NT2/D1 (cell line): ENCODE measurements at places on chromosomes 5 and 9.

- no peak for DNase-seq
Observed at GRCh38 chr9:91496351-91496750, 72.7 kb upstream of the NFIL3 start.

GRCh38 chr9:93134015-93134739, at the start of gene NINJ1:
Gene NINJ1 (minus strand): TSS chr9:93134251. CDS start chr9:93134217, 34 bp downstream.
- no peak for DNase-seq

DNA sequence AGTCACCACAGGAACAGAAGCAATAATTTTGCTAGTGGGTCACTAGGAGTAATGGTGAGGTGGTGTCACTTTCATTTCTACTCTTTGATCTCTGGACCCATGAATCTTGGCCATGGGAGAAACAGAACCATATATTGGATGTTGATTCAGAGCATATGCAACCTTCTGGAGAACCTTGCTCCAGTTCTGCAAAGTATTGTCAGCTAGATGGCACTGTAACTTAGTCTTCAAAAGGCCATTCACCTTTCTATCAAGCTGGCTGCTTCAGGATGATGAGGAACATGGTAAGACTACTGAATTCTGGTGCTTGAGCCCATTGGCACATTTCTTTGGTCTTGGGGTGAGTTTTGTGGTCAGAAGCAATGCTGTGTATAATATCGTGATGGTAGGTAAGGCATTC, 129.1 kb upstream of the FBN2 start:
- DNase-seq: no peak

- DNase-seq: no peak
Observed at GRCh38 chr9:28999057-28999456, 1425.8 kb upstream of the C9orf72 start.

DNA sequence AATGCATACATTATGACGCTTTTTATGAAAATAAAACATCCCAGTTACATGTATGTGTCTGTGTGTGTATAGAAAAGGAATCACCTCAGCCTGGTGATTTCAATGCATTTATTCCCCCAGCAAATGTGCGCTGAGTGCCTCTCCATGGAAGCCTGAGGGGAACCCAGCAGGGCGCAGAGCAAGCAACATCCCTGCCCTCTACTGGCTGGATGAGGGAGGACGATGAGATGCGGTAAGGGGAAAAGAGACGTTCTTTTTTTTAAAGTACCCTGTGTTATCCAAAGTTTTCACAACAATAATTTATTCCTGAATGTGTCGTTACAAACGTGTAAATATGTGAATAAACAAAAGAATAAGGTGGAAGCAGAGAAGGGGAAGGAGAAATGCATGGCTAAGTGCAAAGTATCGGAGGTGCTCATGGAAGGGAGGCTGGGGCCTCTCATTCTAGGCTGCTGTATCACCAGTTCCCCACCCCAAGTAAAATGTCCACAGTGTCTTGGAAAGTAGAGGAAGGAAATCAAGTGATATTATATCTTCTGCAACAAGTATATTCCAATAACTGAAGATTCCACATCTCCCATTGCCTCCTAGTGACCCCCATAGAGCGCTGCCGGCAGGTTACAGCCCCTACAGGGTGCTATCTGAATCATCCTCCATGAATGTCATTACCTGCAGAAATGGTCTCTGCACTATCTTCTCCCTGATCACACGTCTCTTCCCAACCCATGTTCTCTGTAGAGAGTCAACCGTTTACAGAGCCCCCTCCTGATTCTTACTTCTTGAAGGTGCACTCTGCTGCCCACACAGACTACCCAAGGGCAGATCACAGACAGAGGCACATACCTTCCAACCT, 13.0 kb upstream of the ABLIM3 start:
- no peak for DNase-seq

DNA sequence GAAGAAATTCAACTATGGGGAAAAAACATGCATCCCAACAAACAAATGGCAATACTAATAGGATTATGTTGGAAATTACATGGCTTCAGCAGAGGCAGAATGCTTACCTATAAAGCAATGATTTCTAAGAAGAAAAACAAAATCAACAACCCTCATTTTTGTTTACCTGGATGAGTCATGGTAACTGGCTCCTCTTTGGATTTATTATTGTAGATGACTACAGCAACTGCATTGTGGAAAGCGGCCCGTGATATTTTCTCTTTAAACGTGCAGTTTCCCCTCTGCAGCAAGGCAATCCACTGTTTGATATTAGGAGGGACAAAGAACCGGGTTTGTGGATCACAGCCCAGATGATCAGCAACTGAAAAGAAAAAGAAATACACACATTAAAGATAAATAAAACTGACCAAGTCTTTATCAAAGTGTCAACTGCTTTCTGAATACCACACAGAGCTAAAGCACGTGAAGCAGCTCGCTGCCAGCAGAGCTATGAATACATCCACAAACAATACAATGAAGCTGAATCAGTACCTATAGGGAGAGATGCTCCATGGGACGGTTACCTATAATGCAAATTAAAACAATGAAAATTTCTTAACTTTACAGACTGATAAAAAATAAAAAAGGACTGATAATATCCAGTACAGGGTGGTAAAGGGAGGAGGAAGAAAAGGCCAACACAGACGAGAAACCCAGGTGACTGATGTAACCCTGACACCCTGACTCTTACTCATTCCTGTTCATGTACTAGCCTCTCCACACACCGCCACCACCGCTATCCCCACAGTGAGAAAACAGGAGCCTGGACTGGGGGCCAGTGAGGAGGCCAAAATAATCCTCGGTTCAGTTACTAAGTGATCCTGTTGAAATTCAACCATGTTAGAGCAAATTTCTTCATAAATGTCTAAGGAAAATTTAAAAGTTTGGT, 31.0 kb downstream of the RNF130 start:
- no peak for DNase-seq

DNA sequence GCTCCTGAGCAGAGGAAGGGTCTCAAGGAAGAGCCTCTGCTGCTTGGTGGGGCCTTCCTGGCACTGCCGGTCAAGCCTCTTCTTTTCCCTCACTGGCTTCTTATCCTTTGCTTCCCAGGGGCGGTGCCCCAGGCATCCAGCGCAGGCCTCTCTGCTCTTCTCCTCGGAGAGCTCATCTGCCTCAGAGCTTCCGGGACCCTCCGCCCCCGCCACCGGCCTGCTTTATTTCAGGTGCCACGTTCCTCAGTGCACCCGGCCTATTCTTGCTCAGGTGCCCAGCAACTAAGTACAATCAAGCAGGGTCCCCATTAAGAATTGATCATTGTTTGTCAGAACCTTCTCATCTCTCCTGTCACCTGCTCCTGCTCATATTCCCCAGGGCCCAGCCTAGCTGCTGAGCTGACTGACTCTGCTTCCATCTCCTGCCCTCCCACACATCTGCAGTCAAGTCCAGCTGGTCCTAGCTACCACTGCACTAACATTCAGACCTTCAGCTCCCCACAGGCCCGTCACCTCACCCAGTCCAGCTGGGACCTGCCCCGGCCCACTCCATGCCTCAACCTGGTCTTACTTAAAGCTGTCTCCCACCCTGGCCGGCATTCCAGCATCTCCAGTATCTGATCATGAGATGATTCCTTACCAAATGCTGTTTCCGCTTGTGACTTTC, 114.3 kb upstream of the BOD1 start:
- no peak for DNase-seq

GRCh38 chr9:6040077-6040476, 24.7 kb upstream of the RANBP6 start:
- DNase-seq: no peak

DNA sequence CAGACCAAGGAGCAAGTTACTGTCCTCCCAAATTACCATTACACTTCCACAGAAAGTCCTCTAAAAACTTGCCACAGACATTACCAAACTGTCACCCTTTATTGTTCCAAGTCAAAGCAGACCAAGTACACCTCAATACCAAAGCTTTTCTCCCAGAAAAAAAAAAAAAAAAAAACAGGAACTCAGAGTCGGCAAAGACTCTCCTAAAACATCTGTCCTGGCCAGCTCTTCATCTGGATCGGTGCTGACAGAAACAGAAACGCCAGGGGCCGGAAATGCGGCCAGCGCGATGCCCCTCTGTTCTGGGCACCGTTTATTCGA, 718 bp downstream of the DEPDC1B start:
- no peak for DNase-seq

- no peak for DNase-seq
Observed at GRCh38 chr5:147830035-147830434, 1.4 kb downstream of the SPINK1 start.

DNA sequence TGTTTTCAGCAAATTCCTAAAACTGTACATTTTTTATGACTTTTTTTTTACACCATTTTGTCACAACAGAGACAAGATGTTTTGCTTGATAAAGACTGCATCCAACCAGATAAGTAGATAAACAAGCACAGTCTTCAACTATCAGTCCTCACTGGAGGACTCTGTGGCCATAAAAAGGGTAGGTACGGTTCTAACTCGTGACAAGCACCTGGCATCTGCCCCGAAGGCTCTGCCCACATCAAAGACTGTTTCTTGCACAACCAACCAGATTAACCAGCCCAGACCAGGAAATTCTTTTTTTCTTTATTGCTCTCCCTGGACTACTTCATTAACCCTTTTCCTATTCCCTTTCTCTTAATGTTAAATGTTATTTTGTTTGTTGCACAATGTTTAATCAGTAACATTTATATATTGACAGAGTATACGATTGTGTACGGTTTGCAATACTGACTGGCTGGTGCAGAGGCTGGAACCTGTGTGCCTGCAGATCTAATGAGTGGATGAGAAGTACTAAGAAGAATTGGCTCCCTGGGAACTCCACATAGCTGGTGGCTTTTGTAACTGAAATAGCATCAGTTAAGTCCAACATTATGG, 74.1 kb downstream of the SERINC5 start:
- no peak for DNase-seq

DNA sequence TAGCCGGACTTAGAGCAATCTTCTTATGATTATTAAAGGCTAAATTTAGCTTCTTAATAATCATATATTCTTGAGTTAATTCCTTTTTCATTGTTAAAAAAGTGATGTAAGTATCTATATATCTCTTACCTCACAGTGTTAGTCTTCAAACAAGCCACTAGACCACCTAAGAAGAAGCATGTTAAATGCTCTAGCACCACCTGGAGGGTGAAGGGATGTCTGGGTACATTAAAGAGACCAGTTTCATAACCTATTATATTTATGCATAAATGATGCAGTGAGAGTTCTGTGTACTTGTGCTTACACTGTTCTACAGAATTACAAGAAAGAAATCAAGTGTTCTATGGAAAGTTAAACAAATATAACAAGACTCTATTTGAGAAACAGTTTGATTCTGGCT, 55.9 kb upstream of the SLCO6A1 start:
- no peak for DNase-seq

- no peak for DNase-seq
Observed at GRCh38 chr5:55480781-55481180, 54.0 kb downstream of the PLPP1 start.

DNA sequence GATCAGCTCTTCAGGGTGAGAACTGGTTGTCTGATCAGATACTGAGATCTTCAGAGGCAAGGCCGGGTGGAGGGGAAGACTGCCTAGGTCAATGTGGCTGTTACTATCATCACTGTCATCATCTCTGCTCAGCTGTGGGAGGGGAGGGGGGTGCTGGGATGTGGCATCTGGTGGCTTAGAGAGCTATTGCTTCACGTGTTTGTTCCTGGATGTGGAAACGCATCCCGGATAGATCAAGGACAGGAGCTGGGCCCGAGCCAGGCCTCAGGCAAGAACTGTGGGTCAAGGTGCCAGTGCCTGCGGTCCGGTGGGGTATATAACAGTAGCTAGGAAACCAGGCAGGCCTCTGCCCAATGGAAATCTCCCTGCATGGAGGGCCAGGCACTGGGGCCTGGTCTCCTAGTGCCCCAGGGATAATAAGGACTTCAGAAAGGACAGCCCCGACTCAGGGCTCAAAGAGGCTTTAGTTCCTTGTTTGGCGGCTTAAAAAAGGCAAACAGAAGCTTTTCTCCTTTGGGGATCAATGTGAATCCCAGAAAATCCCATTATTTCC, 30.3 kb upstream of the TIFAB start:
- no peak for DNase-seq

DNA sequence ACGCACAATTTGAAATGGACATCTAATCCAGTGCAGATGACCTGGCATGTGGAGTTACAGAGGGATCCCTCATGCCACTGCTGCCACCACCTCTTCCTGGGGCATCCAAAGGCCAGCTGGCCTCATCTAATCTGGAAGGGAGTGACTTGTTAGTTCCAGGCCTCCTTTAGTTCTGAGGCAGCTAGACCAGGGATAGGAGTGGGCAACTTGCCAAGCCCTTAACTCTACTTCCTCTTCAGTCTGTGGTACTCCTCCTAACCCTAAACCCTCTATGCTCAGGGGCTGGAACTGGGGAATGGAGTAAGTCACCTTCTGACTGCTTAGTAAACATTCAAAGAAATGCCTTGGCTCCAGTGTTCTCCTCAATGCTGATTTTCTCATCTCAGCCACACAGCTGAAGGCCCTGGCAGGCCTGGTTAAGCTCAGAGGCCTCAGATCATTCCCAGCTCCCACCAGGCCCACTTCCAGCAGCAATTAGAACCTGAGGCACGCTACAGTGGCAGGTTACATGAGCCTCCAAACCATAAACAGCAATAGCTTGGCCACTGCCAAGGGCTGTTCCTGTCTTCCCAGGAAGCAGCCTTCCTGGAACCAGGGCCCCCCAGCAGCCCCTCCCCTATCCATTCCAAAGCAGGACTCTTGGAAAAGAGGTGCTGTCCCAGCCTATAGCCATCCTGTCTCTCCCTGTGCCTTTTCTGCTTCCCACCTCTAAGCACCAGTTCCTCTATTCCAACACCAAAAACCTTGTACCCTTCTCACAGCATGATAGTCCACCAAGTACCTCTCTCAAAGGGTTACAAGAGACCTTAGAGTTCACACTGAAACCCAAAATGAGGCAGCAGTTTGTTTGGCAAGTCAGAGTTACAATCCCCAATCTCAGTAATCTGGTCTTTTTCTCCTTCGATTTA, 2.0 kb downstream of the EIF4EBP3 start:
- DNase-seq: no peak

- no peak for DNase-seq
Observed at GRCh38 chr5:97125125-97125683, 17.2 kb downstream of the LIX1 start.

GRCh38 chr5:176912115-176912514, 13.0 kb upstream of the HK3 start:
- DNase-seq: no peak
